ENCODE measurements at places on chromosomes 6 and 20. TPM values are rescaled to one million over a fixed set of nuclear protein-coding genes. Genes with fewer than 3 reads are reported as not detected.

GRCh38 chr6:37289931-37290330 lies 32.0 kb upstream of the TMEM217 start:
- H3K4me1 ChIP-seq: peaks cover 14% of the 10 kb centered on the region
- no peak overlapping the region for H3K4me3 ChIP-seq
- peak overlapping the region; percentile 85 for H3K27ac ChIP-seq
- DNase-seq: peak; percentile 47

DNA sequence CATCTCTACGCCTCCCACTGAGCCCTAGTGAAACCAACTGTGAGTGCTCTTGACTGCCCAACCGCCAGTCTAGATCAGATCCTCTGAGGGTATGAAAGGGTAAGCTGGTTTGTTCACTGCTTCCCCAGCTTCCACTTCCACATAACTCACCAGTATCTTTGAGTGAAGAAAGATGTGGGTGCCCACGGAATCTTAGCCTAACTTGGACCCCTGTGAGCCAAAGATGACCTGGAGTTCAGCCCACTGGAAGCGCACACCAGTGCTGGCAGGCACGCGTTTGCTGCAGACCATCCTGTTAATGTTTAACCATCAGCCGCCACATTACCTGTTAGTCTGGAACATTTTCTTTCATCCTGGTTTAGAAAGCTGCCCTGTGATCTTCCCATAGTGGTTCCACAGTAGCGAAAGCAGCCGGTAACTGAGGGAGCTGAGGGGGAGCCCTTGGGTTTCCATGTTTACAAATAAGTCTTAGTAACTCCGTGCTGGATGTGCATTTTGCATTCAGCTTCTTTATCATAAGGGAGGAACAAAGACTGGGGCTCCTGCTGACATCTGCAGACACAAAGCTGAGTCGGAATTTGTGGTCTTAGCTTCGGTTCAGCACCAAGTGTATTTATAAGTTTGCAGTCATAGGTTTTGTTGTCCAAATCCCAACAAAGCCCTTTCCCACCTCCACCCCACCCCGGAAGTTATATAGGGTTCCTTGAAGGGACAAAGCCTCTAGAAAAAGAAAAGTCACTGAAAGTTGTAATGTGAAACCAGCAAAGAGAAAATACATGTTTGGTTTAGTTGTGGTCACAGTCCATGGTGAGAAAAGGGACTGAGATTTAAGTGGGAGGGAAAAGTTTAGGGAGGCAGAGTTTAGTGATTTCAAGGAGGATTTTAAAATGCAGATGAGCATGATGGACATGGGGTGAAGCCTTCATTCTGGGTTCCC lies 71.0 kb downstream of the SSR1 start:
- peaks cover 29% of the 10 kb centered on the region for H3K4me1 ChIP-seq
- no peak for DNase-seq

- H3K27ac ChIP-seq: no peak overlapping the region
- no peaks in the 10 kb centered on the region for H3K27me3 ChIP-seq
- peaks cover 46% of the 10 kb centered on the region for H3K4me1 ChIP-seq
- H3K36me3 ChIP-seq: peaks cover 56% of the 10 kb centered on the region
- H3K4me3 ChIP-seq: no peak overlapping the region
Measured at GRCh38 chr20:32520927-32521203, 64.3 kb downstream of the NOL4L start.

GRCh38 chr20:54335299-54335698 lies 127.4 kb downstream of the PFDN4 start:
- H3K27ac ChIP-seq: no peak overlapping the region
- no peaks in the 10 kb centered on the region for H3K4me1 ChIP-seq
- no peaks in the 10 kb centered on the region for H3K36me3 ChIP-seq
- DNase-seq: no peak

GRCh38 chr6:89610149-89610642 lies 28.4 kb downstream of the LYRM2 start:
- H3K27ac ChIP-seq: no peak overlapping the region
- DNase-seq: peak; percentile 56
- no peaks in the 10 kb centered on the region for H3K4me1 ChIP-seq
- H3K4me3 ChIP-seq: no peak overlapping the region
- H3K27me3 ChIP-seq: no peaks in the 10 kb centered on the region

DNA sequence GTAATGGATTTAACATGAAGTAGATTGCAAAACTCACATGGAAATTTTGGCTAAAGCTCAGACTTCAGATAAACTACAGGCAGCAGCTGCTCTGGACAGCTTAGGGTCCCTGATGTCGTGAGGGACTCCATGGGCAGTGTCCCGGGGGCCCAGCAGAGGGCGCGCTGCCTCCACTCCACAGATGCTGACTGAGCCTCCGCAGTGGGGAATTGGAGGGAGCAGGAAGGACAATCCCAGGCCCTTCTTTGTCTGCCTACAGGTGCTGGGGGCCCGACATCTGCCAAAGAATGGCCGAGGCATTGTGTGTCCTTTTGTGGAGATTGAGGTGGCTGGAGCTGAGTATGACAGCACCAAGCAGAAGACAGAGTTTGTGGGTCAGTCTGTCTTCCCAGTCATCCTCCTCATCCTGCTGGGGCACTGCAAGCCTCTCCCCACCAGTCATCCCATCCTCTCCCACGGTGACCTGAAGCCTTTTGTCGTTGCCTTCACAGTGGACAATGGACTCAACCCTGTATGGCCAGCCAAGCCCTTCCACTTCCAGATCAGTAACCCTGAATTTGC lies 35.9 kb downstream of the PLCG1 start:
- DNase-seq: no peak
- no peaks in the 10 kb centered on the region for H3K4me1 ChIP-seq
- no peak overlapping the region for H3K4me3 ChIP-seq
- peaks cover 95% of the 10 kb centered on the region for H3K36me3 ChIP-seq

- H3K36me3 ChIP-seq: no peaks in the 10 kb centered on the region
- H3K27ac ChIP-seq: no peak overlapping the region
- no peaks in the 10 kb centered on the region for H3K27me3 ChIP-seq
- no peak for DNase-seq
Measured at GRCh38 chr6:130783416-130784107, 43.6 kb upstream of the SMLR1 start.

DNA sequence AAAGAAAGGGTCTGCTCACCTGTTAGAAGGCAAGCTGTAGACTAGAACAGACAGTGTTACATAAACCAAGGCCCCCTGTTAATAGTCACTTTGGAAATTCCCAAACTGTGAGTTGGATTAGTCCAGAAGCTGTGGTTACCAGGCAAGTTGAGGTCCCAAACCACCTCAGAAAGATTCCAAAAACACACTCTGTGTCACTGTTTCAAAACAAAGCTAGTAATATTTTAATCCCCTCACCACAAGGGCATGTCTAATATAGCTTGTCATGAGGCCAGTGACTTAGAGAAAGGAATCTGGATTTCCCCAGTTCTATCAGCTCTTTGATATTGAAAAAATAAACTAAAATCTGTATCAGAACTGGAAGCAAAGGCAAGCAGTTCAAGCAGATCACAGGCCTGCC lies 244.6 kb downstream of the HAO1 start:
- H3K27me3 ChIP-seq: no peaks in the 10 kb centered on the region
- H3K4me1 ChIP-seq: no peaks in the 10 kb centered on the region

DNA sequence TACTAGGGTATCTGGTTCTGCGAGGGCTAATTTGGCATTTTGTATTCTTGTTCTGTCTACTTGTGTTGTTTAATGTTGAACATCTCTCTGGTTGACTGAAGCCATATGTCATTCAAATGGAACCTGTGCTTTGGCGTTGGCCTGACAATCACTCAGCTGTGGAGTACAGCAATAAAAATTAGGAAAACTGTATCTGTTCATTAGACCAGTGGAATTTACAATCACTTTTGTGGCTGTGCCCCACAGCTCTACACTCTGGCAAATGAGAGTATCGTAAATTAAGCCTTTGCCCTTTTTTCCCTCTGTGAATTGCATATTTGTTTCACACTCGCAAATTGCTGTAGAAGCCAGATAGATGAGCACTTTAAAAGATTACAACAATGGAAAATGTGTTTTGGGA lies 102.0 kb downstream of the ARID1B start:
- peaks cover 8% of the 10 kb centered on the region for H3K36me3 ChIP-seq
- H3K4me3 ChIP-seq: no peak overlapping the region
- no peaks in the 10 kb centered on the region for H3K27me3 ChIP-seq

- no peaks in the 10 kb centered on the region for H3K27me3 ChIP-seq
- DNase-seq: no peak
Measured at GRCh38 chr6:30207619-30208295, 5.4 kb downstream of the TRIM26 start.

GRCh38 chr6:19849755-19850154 lies 12.6 kb downstream of the ID4 start:
- no peak overlapping the region for H3K4me3 ChIP-seq
- no peak for DNase-seq
- no peak overlapping the region for H3K27ac ChIP-seq
- no peaks in the 10 kb centered on the region for H3K27me3 ChIP-seq
- no peaks in the 10 kb centered on the region for H3K4me1 ChIP-seq

GRCh38 chr6:168219804-168220203 lies 99.8 kb downstream of the DACT2 start:
- no peak for DNase-seq
- no peaks in the 10 kb centered on the region for H3K36me3 ChIP-seq
- H3K4me3 ChIP-seq: no peak overlapping the region
- H3K4me1 ChIP-seq: no peaks in the 10 kb centered on the region
- H3K27me3 ChIP-seq: peaks cover 3% of the 10 kb centered on the region
- H3K27ac ChIP-seq: no peak overlapping the region

- no peak overlapping the region for H3K4me3 ChIP-seq
- H3K4me1 ChIP-seq: no peaks in the 10 kb centered on the region
- no peak overlapping the region for H3K27ac ChIP-seq
- no peak for DNase-seq
- no peaks in the 10 kb centered on the region for H3K36me3 ChIP-seq
- H3K27me3 ChIP-seq: peaks cover 6% of the 10 kb centered on the region
Measured at GRCh38 chr6:138397128-138398122, 6.6 kb upstream of the HEBP2 start.

DNA sequence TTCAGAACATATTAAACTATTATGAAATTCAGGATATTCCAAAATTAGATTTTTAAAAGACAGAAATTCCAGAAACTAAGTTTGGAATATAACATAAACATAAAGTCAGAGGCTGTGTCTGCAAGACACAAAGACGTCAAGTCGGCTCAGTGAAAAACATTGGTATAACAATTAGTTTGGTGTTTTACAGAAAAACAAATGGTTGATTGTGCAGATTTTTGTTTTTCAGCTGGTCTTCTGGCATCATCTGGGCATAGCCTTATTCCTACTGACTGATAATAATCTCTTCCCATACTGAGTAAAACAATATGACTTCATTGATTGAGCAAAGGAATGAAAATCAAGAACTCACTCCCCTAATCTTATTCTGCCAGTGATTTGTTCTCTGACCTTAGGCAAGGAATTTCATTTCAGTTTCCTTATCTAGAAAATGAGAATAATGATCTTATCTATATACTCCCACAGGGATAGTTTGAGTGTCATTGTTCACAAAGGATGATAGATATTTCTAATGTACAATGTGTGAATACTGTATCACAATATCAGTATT lies 84.3 kb downstream of the FRK start:
- H3K27me3 ChIP-seq: no peaks in the 10 kb centered on the region
- H3K4me3 ChIP-seq: no peak overlapping the region
- no peaks in the 10 kb centered on the region for H3K4me1 ChIP-seq
- no peak overlapping the region for H3K27ac ChIP-seq
- no peaks in the 10 kb centered on the region for H3K36me3 ChIP-seq

DNA sequence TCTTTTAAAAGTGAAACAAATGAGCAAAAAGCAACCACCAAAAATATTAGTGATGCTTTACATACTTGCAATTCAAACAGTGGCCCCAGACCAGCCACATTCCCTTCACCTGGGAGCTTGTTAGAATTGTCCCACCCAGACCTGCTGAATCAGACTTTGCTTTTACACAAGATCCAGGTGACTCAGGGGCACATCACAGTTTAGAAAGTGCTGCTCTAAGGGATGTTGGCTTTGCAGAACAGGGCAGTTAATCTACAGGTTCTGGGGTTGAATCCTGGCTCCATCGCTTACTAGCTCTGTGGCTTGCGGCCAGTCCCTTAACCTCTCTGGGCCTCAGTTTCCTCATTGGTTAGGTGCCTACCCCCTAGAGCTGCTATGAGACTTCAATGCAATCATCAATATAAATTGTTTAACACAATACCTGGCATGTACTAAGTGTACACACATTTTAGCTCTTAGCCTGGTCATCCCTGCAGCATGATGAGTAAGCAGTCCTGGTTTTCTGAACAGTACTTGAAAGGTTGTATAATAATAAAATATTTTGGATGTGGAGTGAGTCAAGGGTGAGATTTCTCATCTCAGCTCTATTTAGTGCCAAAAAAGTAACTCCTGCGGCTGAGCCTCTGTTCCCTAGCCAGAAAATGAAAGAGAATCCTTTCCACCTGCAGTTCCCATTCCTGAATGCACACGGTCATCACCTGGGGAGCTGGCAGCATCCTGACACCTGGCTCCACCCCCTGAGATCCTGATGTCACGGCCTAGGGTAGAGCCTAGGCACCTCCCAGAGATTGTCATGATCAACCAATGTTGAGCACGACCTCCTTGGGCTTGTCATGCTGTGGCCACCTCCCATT lies 162.7 kb downstream of the ANKRD60 start:
- DNase-seq: no peak
- no peak overlapping the region for H3K27ac ChIP-seq
- no peaks in the 10 kb centered on the region for H3K27me3 ChIP-seq
- no peaks in the 10 kb centered on the region for H3K4me1 ChIP-seq
- H3K36me3 ChIP-seq: no peaks in the 10 kb centered on the region
- no peak overlapping the region for H3K4me3 ChIP-seq

DNA sequence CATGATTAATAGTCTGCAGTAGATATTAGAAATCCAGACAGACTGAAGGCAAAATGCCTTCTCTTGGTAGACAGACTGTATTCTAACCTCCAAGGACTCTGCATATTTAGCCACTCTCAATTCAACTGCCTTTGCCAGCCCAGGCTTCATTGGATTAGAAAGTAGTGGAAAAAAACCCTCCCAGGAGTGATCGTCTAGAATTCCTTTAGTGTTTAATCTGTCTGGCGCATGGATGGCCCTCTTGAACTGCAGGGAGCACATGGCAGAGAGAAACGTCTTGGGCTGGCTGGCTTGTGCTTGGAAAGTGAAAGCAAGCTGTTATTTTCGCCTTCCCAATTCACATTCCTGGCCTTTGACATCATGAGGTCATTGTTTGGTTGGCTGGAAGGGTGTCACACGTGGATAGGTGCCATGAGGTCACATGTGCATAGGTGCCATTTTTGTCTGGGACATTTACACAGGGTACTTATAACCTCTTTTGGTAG lies 30.9 kb upstream of the NEDD9 start:
- H3K36me3 ChIP-seq: no peaks in the 10 kb centered on the region
- DNase-seq: no peak
- H3K4me1 ChIP-seq: peaks cover 9% of the 10 kb centered on the region
- no peak overlapping the region for H3K27ac ChIP-seq
- no peaks in the 10 kb centered on the region for H3K27me3 ChIP-seq

- no peaks in the 10 kb centered on the region for H3K4me1 ChIP-seq
- no peaks in the 10 kb centered on the region for H3K36me3 ChIP-seq
Measured at GRCh38 chr6:95784869-95785268, 207.5 kb downstream of the MANEA start.

RNGTT gene
- total RNA-seq: 23.2 TPM

POM121L2 gene
- not detected for total RNA-seq

TINAG gene
- total RNA-seq: not detected

KCNK16 gene
- total RNA-seq: not detected

TFAP2D gene
- total RNA-seq: not detected

ZBTB12 gene
- total RNA-seq: 1.9 TPM

SIRPB2 gene
- 1.2 TPM for total RNA-seq

CRISP2 gene
- 0.05 TPM for total RNA-seq

REM1 gene
- 0.99 TPM for total RNA-seq

DTD1 gene
- 13.2 TPM for total RNA-seq

IL17F gene
- 0.24 TPM for total RNA-seq

PABPC1L gene
- total RNA-seq: 7.2 TPM

GRIK2 gene
- under 0.01 TPM for total RNA-seq
